ENCODE measurements at places on chromosomes 6 and 20.

DNA sequence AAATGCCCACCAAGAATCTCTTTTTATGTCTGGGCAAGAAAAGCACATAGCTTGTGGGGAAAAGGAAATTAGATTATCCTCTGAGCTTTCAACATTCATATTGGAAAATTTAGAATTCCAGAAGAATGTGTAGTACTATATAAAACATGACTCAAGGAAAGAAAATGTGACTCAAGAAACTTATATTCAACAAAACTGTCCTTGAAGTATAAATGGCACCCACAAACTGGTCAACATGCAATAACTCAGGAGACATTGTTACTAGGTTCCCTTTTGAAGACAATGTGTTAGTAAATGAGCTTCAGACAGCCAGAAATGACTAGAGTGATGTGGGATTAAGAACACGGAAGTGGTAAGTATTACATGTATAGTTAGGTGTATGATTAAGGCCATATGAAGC, 26.1 kb upstream of the TINAG start:
- DNase-seq: no peak

GRCh38 chr6:30520522-30520921, 31.2 kb downstream of the HLA-E start:
- DNase-seq: no peak

DNA sequence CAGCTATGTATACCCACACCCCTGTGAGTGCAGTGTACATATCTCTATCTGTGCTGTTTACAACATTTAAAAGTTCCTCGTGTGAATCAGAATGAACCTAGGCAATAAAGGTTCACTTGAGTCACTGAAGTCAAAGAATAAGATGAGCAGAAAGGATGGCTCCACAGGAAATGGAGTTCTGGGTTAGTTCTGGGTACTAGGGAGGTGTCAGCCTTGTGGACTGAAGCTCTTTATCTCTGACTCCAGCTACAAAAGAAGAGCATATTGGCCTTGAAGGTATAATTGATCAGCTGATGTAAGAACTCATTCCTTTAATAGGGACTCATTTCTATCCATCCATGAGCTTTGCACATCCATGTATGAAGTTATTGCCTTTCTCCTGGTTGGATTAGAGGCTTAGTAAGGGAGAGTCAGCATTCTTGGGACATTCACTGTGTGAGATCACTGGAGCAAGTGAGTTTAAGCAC, 73.9 kb upstream of the BACH2 start:
- no peak for DNase-seq

GRCh38 chr20:24619212-24619611, 149.8 kb downstream of the SYNDIG1 start:
- DNase-seq: no peak

GRCh38 chr6:16839631-16840179, 78.4 kb upstream of the ATXN1 start:
- no peak for DNase-seq

DNA sequence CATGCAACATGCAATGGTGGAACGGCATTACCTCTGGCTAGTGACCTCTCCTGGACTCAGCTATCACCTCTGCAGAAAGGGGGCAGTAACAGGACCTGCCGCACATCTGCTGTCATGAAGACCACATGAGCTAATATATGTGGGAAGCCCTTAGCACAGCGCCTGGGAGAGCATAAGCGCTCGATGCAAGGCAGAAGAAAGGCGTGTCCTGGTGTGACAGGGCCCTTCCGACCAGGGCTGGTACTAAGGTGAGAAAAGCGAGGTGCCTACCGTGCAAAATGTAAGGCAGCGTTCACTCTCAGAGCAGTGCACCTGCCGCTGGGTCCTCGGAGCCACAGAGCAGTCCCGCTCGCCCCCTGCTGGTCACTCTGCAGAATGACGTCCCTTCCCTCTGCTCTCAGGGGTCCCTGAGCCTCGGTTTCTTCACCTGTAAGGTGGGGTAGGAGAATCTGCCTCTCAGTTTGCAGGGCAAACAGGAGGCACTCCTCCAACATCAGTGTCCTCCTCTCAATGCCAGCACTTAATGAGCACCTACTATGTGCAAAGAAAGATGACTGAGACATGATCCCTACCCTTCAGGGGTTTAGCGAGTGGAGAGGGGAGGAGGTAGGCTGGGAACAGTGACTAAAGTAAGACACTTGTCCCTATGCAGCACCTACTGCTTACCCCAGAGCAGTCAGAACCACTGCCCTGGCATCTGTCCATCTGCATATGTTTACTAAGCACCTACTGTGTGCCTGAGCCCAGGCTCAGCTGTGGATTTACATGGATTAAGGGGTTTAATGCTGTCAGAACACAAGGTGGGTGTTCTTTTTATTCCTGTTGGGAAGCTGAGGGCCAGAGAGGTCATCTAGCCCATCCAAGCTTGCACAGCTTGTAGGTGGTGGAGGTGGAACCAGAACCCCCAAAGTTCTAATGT, 41.1 kb upstream of the PTGIS start:
- DNase-seq: peak; percentile 39

GRCh38 chr6:147322299-147323162, 118.3 kb downstream of the STXBP5 start:
- DNase-seq: no peak

DNA sequence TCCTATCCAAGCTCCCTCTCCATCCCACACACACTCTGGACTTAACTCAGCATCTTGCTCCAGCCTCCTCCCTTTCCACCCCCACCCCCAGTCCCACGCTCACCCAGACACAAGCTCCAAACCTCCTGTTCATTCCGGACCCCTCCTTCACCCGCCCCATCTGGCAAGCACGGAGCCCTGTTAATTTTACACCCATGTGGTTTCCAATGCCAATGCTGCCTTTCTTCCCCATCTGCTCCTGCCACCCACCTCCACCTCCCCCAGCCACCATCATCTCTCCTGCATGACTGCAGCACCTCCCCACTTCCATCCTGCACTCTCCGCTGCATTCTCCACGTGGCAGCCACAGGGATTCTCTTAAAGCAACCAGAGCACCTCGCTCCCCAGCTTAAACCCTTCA, 9.9 kb upstream of the CDK5RAP1 start:
- DNase-seq: no peak

GRCh38 chr6:39280247-39280731, 33.9 kb downstream of the KCNK17 start:
- no peak for DNase-seq

GRCh38 chr6:73394577-73395354, at the start of gene DDX43:
Gene DDX43, plus strand, starts transcription at chr6:73394828. Its CDS starts 78 bp downstream, at chr6:73394906.
- DNase-seq: peak; percentile 8

DNA sequence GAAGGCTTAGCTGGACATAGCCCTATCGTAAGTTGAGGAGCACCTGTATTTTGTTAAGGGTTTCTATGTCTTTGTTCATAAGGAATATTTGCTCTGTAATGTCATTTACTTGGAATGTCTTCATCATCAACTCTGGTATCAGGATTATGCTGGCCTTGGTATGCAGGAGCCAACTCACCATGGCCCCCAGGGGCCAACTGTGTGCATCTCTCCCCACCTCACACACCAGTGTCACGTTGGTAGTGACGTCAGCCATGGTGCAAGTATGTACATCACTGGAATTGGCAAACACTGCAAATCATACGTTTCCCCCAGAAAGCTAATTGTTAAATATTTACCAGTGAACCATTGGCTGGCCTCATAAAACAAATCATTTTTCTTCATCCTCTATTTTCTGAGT, 70.8 kb downstream of the YTHDF1 start:
- no peak for DNase-seq

- no peak for DNase-seq
These were observed 33.0 kb downstream of the RPP40 start for GRCh38 chr6:4970739-4971395.

DNA sequence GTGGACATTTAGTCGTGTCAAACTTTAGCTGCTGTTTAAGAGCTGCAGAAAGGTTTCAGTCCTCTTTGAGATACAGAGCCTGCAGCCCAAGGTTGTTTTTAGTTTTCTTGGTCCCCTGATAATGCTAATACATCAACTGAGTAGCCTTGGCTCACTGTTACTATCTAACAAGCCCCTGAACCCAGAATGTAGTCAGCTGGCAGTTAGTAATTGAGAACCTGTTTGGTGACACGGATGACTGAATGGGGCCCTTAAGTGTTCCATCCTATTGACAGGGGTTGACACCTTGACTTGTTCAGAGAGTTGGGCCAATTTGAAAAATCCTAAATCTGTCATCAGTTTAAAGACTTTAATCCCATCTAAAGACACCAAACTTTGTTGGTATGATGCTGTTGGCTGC, 2.8 kb downstream of the RTN4IP1 start:
- no peak for DNase-seq
